ENCODE measurements at places on chromosomes 16 and 17. TPM values are rescaled to one million over a fixed set of nuclear protein-coding genes. Genes with fewer than 3 reads are reported as not detected.
A peak's percentile ranks its signal among the peaks of the same experiment; 100 is the strongest.

CCDC43 gene
- 25.7 TPM for total RNA-seq

TPSD1 gene
- not detected for total RNA-seq

PPP1R1B gene
- total RNA-seq: not detected

MYH1 gene
- total RNA-seq: 0.11 TPM

DNA sequence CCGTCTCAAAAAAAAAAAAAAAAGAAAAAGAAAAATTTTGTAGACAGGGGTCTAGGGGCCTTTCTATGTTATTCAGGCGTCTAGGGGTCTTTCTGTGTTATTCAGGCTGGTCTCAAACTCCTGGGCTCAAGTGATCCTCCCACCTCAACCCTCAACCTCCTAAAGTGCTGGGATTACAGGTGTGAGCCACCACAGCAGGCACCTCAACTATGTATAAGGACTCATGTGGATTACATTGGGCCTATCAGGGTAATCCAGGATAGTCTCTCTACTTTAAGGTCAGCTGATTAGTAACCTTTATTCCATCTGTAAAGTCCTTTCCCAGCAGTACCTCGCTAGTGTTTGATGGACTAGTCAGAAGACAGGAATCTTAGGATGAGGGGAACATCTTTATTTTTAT lies 22.4 kb downstream of the TADA2A start:
- H3K27me3 ChIP-seq: no peaks in the 10 kb centered on the region
- DNase-seq: no peak
- H3K4me1 ChIP-seq: peaks cover 19% of the 10 kb centered on the region
- peaks cover 27% of the 10 kb centered on the region for H3K36me3 ChIP-seq

- H3K4me1 ChIP-seq: no peaks in the 10 kb centered on the region
- H3K4me3 ChIP-seq: no peak overlapping the region
- no peak for DNase-seq
These were observed 11.3 kb downstream of the NOG start for GRCh38 chr17:56604691-56605290.

DNA sequence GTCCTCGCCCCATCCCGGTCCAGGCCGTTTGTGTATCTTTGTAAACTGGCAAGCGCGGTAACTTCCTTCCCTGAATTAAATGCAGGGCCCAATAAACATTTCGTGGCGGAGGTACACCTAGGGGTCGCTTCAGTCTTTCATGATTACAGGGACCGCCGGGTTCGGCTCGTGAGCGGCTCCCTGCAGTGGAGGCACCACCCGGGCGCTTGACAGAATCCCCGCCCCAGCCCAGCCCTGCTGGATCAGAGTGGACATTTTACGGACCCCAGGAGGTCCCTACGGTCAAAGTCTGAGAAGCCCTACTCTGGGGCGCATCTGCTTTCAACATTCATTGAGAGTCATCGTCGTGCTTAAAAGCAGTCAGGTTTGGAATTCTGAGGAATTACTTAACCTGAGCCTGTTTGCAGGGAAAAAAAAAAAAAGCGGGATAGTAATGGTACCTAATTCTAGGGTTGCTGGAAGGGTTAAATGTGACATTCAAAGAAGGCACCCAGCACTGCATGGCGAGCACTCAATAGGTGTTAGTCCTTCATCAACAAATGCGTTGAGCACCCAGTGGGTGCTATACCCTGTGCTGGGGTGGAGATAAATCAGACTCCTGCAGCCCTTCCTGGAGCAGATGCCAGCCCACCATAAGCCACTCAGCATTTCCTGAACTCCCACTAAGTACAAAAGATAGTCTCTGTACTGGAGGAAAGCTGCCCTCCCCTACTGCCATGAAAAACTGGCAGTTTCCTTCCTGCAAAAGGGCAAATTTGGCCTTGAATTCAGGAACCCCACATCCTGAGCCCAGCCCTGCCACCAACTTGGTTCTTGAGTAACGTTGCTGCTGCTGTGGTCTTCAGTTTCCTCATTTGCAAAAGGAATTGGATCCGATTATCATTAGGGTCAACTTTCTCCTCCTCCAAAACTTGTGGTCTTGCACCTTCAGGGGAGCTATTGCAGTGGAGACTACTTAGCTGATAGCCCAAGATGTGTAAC lies 658 bp upstream of the DUSP3 start:
- H3K27ac ChIP-seq: peak overlapping the region; percentile 92
- peaks cover 16% of the 10 kb centered on the region for H3K4me1 ChIP-seq
- peaks cover 8% of the 10 kb centered on the region for H3K27me3 ChIP-seq

- no peak overlapping the region for H3K4me3 ChIP-seq
- no peaks in the 10 kb centered on the region for H3K36me3 ChIP-seq
- peaks cover 7% of the 10 kb centered on the region for H3K4me1 ChIP-seq
These were observed 5.8 kb upstream of the TRAF4 start for GRCh38 chr17:28737770-28738679.

DNA sequence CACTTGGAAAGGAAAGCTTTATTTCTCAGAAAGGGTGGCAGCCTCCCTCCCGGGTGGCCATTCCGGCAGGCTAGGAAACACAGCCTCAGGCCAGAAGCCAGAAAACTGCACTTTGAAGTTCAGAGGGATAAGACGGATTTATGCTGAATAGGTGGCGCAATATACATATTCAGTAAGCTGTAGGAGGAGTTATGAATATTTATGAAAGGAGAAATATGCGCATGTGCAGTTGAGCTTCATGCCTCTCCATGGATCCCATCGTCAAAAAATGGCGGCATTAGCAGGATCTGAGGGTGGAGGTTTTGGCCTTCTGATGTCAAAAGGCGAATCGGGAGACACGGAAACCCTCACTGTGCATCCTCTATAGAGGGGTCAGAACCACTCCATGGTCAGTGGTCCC lies 82.3 kb downstream of the KATNIP start:
- no peak for DNase-seq
- no peaks in the 10 kb centered on the region for H3K36me3 ChIP-seq
- no peaks in the 10 kb centered on the region for H3K4me1 ChIP-seq
- no peak overlapping the region for H3K27ac ChIP-seq

All from GM23248 (cell line).